NCI-H1092 (cell line): ENCODE measurements at places on chromosomes 7 and 10.

GRCh38 chr10:102523250-102524029 is 19.7 kb downstream of the SUFU start:
- DNase-seq = no peak

DNA sequence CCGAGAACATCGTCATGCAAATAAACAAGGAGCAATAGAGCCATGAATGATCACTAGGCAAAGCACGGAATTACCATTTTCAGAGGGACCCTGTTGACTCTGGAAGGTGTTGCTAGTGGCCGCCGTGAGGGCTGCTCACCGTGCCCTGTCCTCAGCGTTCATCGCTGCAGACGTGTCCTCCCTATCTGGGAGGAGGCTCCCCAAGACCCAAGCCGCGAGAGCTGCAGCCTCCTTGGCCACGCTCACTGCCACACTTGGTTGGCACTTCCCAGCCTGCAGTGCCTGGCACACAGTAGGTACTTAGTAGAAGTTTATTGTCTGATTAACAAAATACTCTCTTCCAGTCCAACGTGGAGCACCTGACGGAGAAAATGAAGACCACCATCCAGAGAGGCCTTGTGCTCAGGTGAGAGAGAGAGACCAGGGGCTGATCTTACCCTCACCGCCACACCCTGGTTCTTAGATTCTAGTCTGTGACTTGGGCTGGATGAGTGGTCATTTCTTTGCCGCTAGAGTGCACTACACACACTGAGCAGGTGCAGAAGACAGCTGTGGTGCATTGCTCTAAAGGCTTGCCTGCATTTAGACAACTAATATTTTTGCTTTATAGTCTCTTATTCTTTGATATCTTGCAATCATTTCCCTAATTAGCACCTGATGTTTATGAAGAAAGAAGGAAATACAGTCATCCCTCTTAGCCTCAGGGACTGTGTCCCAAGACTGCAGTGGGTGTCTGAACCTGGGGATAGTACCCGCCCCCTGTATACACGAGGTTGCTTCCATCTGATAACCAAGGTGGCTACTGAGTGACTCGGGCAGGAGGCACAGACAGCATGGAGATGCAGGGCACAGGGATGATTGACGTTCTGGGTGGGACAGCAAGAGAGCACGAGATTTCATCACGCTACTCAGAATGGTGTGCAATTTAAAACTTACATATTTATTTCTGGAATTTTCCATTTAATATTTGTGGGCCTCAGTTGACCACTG is 40.3 kb downstream of the PITRM1 start:
- no peak for DNase-seq

DNA sequence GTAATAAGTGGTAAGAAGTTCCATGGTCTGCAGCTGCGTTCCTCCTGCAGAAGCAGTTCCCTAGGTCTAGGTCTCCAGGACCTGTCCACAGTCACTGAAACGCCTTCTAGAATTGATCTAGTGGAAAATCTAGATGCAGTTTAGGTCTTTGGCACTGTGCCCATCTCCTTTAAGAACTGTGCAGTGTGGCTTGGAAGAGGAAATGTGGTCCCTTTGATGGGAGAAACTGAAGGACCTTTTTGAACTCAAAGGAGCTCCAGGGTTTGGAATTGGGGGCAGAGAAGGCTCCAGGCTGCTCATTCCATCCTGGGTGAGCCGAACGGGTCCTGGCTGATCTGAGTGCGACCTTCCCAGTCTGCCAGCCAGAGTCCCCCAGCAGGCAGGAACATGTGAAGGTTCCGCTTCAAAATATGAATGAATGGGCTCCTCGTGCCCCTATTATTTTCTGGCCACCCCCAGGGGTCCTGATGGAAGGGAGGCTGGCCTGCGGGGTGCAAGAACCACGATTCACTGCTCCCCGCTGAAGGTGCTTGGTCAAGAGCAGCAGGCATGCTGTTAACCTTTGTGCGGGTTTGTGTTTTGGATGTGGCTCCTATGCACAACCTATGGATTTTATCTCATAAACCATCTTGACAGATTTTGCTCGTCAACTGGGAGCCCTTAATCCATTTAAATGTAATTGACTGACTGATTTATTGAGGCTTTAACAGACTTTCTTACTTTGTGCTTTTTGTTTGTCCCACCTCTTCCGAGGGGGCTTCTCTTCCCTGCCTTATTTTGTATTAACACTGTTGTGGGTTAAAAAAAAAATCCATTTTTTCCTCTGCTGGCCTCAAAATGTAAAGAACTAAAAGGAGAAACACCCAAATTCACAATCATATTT is 36.7 kb downstream of the ZNF467 start:
- DNase-seq = no peak

- DNase-seq = no peak
Observed at GRCh38 chr10:47145290-47145934, 154.6 kb upstream of the GDF10 start.

DNA sequence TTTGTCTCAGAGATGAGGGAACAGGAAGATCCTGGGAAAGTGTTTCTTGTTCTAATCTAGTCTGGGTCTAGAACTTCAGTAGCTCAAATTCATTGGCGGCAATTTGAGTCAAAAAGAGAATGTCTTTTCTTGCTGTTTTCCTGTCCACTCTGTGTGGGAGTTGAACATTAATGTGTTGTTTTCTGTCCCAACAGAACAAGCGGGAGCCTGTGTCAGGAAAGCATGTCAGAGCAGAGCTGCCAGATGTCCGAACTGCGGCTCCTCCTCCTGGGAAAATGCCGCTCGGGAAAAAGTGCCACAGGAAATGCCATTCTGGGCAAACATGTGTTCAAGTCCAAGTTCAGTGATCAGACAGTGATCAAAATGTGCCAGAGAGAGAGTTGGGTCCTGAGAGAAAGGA is 16.0 kb downstream of the GIMAP8 start:
- DNase-seq = no peak

DNA sequence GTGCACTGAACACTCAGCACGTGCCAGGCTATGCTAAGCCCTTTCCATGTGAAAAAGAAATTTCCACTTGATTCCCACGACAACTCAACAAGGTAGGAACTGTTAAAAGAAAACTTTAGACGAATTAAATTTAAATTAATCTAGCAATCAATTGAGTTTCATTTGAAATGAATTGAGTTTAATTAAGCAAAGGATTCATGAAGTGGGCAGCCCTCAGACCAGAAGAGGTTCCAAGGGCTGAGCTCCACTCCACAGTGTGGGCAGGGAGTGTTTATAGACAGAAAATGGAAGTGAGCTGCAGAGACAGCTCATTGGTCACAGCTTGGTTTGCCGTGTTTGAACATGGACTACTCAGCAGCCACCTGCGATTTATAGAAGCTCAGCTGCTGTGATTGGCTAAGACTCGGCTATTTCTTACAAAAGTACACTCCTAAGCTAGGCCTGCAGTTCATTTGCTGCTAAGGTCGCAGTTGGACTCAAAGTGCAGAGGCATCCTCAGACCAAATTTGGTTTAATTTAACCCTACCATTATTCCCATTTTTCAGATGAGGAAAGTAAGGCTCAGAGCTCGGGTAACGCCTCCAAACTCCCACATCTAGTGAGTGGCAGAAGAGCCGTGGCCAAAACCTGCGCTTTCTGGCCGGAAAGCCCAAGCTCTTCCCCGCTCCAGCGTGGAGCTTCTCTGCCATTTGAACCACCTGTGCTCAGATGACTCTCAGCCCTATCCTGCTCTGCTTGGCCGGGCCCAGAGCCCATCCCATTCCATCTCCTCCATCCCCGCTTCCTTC is 24.9 kb downstream of the CALML3 start:
- DNase-seq = no peak

DNA sequence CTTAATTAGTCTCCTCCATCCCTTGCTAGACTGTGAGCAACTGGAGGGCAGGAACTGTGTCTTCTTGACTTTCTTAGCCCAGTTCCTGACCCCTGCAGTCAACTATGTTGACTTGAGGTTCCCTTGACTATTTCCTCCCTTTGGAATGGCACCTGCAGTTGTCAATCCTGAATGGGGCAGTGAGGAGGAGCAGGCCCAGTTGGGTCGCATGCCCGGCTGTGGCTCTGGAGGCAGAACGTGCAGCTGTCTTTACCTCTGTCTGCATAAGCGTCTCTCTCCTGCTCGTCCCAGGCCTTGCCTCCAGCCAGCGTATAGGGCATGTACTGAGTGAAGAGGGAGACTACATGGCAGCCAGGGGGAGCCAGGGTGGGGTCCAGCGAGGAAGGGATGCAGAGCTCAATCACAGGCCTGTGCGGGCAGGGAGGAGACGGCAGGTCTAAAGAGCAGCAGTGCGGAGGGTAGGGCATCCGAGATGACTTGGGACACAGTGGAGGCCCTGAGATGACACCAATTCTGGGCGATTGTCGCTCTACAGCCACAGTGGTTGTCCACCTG is 26.8 kb downstream of the PYROXD2 start:
- DNase-seq = no peak
